ENCODE measurements at places on chromosomes 5 and 9.
A peak's percentile ranks its signal among the peaks of the same experiment; 100 is the strongest.

DNA sequence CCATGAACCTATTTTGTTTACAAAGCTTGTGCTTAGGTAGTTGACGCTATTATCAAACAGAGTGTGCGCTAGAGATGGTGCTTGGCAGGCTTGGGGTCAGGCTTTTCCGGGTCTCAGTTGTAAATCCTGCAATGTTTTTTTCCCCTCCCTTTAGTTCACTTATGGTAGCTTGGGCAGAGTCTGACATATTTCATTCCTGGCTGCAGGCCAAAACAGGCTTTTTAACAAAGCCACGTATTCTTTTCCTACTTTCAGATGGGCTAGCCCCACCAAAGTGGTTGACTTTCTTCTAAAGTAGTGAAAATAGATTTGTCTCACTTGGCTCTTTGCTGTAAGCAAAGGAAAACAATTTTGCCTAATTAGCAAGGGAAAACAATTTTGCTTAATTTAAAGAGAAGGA, 58.0 kb upstream of the FBN2 start:
- no peak for DNase-seq

DNA sequence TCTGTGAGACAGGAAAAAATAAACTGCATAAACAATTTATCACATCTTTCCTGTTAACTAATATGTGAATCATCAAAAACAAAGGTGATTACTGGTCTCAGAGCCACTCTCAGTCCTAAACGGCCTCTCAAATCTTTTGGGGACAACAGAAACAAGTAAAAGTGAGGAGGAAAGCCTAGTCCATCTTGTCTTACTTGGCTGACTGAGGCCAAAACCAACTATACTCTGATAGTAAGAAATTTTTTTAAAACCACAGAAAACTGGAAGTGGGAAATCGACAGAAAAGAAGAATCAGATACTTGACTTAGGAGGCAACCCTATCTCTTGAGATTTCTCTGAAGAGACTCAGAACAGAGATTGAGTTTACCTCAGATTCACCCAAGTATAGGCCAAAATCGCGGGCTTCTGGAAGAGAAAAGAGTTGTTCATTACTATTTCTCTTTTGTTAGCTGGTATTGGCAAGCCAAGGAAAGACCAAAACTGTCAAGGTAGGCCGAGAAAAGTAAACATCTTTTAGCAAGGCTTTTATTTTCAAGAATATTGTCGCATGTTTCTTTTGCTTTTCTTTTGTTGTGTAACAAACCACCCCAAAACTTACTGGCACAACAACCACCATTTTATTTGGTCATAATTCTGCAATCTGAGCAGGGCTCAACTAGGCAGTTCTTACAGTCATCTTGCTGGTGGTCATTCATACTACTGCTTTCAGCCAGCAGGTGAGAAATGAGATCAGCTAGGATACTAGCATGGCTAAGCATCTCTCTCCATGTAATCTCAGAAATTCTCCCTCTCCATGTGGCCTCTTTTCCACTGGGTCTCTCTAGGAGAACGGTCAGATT, 46.1 kb downstream of the RFX3 start:
- DNase-seq: no peak

GRCh38 chr5:108798513-108799265, 51.0 kb downstream of the FER start:
- no peak for DNase-seq

DNA sequence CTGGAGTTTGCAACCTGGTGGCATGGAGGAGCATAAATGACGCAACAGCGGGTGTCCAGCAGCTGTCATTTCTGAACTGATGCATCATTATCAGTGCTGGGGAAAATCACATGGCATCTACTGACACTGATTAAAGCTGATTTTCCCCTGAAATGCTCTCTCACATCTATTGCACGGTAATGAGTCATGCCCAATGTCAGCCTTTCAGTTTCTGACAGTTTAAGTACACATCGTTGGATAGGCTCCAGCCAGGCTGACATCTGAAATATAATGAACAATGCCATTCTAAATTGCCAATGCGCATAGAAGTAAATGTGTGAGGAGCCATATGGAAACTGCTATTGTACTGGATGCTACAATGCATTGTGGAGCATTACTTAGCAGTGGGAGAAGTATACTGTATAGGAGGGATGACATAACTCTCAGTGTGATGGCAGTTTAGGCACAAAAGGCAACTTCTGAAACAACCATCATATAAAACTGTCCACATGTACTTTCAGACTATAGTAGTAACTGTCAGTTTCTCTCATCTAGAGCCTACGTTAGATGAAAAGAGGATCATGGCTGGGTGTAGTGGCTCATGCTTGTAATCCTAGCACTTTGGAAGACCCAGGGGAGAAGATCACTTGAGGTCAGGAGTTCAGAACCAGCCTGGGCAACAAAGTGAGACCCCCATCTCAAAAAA, 389.3 kb upstream of the DMAC1 start:
- peak; percentile 51 for DNase-seq

- no peak for DNase-seq
These were observed 28.4 kb upstream of the TNFSF8 start for GRCh38 chr9:114958844-114959235.

DNA sequence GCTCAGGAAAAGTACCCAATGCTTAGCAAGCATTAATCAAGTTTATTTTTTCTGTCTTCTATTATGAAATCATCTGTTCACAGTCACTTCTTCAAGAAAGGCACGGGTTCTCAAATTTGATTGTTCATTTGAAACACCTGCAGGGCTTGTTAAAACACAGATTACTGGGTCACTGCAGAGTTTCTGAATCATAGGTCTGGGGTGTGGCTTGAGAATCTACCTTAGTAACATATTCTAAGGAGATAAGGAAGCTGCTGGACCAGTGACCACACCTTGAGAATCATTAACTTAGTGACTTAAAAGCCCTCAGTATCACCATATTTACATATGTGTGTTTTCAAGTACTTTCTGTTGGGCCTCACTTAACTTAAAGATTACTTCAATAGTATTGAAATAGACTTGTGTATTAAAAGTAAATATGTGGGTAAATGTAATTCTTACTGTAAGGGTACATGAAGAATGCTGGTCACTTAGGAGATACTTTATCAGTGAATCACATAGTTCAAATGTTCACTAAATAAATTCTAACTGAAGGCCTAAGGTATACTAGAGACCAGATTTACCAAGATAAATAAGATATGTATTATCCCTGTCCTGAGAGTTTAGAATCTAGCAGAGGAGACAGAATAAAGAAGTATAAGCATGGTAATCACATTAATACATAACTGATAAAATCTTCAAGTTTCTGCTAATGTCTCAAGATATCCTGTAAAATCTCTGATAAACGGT, 1342.1 kb upstream of the C9orf72 start:
- DNase-seq: no peak

DNA sequence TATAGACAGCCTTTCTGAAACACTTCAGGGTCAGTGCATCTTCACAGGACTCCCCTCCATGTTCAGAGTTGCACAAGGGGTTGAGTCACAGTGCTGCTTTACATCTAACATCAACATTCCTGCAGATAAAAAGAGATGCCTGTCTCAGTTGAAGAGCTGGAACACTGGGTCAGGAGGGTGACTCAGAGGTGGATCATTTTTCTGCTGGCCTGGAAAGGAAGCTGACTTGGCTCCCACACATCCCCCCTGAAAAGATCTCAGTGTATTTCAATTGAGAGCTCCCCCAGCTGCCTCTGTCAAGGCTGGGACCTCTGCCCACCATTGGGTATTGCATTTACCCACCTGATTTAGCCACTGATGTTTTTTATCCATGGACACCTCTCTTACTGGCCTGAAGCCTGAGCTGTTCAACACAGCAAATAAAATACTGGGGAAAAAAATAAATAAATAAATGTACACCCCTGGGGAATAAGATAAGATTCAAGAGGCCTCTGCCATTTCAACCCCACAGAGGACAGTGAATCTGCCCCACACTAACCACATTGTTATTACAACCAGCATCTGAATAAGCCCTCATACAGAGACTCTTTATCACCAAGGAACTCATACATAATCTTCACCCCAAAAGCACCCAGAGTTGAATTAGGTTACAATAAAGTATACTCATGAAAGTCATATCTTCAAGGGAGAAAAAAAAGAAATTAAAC, 716.4 kb downstream of the SEMA5A start:
- DNase-seq: no peak

DNA sequence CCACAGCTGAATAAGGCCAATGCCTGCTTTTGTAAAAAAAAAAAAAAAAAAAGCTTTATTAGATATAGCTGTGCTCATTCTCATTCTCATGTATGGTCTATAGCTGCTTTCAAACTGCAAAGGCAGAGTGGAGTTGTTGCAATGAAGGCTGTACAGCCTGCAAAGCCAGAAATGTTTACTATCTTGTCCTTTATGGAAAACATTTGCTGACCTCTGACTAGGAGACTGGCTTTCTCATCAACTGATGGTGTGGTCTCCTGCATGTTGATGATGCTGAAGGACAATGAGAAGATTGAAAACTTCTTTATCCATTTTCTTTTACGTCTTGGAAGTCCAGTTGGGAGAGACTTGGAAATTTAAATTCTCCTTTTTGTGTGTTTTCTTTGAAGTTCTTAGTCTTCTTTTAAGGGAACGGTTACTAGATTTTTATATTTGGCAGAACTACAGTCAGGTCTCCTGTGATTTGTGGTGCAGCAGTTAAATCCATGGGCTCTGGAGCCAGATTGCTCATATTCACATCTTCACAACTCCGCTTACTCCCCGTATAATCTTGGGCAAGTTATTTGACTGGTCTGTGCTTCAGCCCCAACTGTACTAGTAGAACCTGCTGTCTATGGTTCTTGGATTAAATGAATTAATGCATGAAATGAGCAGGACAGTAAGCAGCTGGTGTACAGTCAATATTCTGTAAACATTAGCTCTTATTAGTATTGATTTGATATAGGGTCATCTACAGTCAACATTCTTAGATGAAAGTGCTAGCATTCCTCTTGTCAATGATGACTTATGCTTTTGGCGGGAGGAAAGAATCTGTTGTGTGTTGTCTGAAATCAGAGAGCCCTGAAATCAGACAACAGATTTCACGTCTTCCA, 39.7 kb upstream of the BASP1 start:
- DNase-seq: no peak

- DNase-seq: no peak
These were observed 11.7 kb upstream of the FAT2 start for GRCh38 chr5:151602806-151603205.

DNA sequence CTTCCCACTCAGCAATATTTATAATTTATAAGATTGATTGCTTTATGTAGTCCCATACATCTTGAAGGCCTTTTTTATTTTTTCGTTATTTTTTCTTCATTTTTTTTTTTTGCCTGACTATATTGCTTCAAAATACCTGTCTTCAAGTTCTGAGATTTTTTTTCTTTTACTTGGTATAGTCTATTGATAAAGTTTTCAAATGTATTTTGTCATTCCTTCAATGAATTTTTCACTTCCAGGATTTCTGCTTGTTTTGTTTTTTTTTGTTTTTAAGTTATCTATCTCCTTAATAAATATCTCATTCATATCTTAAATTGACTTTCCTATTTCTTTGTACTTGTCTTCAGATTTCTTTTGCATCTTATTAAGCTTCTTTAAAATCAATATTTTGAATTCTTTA, 905.6 kb upstream of the CDH6 start:
- DNase-seq: no peak

- DNase-seq: no peak
These were observed 149.6 kb upstream of the DMRT1 start for GRCh38 chr9:691825-692400.

- no peak for DNase-seq
These were observed 8.1 kb downstream of the CATSPER3 start for GRCh38 chr5:134975843-134976242.

GRCh38 chr5:143176048-143176447, 227.4 kb downstream of the NR3C1 start:
- DNase-seq: no peak

DNA sequence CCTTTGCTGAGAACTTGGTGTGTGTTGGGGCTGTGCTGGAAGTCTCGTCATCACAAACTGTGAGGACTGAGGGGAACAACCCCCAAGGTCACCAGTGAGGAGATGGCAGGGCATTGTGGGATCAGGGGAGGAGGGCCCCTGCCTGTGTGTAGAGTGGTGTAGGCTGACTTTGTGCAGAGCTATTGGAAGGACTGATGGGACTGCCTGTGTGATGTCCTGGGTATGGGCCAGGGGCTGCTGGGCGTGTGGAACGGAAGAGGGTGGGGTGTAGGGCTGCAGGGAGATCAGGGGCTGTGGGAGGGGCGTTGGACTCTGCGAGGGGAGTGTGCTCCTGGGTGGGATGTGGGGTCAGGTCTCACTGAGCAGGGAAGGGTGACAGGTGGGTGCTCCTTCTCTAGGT, 3.6 kb downstream of the WNK2 start:
- DNase-seq: no peak

DNA sequence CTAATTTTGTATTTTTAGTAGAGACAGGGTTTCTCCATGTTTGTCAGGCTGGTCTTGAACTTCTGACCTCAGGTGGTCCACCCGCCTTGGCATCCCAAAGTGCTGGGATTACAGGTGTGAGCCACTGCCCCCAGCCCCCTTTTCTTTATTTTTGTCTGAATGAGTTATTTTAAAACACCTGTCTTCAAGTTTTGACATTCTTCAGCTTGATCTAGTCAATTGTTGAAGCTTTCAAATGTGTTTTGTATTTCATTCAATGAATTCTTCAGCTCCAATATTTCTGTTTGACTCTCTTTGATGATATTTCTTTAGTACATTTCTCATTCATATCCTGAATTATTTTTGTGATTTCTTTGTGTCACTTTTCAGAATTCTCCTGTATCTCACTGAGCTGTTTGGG, 486.2 kb downstream of the DMAC1 start:
- no peak for DNase-seq

- DNase-seq: no peak
These were observed 74.0 kb upstream of the MIER3 start for GRCh38 chr5:57025961-57026360.

GRCh38 chr9:127562279-127562796, 49.7 kb upstream of the STXBP1 start:
- DNase-seq: no peak

- DNase-seq: no peak
These were observed 136.7 kb downstream of the GCNT1 start for GRCh38 chr9:76595645-76596044.

DNA sequence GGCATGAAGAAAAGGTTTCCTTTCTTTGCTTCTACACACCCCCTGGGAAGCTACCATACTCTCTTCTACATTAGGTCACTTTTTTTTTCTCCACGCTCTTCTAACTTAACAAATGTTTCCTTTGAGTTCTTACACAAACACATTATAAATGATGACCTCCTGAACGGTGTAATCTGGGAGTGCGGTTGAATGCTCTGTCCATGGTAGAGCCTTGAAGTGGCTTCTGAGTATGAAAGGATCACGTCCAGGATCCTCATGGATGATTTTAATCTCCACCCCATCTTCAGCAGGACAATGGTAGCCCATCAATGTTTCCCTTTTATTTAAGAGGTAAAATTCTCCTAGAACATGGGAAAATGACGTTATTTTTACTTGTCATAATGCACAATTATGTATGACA, 587.3 kb downstream of the SEMA5A start:
- DNase-seq: no peak

- DNase-seq: no peak
These were observed 195.9 kb downstream of the SLIT3 start for GRCh38 chr5:169104937-169105494.

- no peak for DNase-seq
These were observed 103.2 kb downstream of the MED27 start for GRCh38 chr9:131976157-131977108.

Measured in stimulated activated naive CD8-positive, alpha-beta T cell treated with anti-CD3 and anti-CD28 coated beads, Interleukin-15, amount 100 ng/mL, for 72 hours (primary cell).